NB4 (cell line): ENCODE measurements at places on chromosomes 11 and 22.
A peak's percentile ranks its signal among the peaks of the same experiment; 100 is the strongest.

GRCh38 chr22:26891429-26891828 lies 234.0 kb downstream of the MIAT start:
- DNase-seq, result no peak

DNA sequence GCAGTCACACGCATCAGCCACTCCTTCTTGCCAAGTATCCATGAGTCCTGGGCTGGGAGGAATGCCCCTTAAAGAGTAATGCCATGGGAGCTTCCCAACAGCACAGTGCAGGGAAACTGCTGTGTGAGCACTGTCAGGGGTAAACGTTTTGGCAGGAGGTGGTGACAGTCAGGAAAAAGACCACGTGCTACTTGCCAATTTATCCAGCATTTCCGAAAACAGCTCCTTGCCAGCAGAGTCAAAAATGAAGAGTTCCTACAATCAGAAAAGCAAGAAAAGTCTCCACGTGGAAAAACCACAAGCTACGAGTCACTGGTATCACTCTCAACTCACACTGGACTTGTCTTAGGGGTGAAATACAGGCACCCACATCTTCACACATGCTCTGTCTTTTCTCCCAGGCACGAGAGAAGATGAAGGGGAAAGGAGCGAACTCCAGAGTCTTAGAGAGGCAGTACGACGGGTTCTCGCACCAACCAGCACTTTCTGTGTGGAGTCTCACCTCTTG lies 9.9 kb downstream of the IFT27 start:
- no peak for DNase-seq

- DNase-seq, result no peak
Measured at GRCh38 chr11:126904520-126904919, 96.0 kb downstream of the KIRREL3 start.

GRCh38 chr11:115078461-115079438 lies 400.4 kb downstream of the NXPE2 start:
- DNase-seq, result no peak

DNA sequence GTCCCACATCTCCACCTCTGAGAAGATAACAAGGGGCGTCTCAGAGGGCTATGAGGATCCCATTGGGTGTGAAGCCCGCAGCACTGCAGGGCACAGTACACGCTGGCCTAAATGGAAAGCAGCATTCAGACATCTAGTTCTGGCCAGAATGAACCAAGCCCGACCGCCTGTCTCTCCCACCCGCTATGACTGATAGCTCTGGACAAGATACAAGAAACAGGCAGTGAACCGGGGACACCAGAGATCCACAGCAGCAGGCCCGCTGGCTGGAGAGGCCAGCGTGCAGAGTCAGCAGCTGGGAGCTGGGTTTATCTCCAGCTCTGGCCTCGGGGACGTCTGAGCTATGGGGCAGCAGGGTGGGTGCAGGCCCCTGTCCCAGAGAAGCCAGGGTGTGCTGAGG lies 9.6 kb downstream of the CERK start:
- no peak for DNase-seq

- DNase-seq, result no peak
Measured at GRCh38 chr11:57874981-57875380, 113.4 kb downstream of the CTNND1 start.

DNA sequence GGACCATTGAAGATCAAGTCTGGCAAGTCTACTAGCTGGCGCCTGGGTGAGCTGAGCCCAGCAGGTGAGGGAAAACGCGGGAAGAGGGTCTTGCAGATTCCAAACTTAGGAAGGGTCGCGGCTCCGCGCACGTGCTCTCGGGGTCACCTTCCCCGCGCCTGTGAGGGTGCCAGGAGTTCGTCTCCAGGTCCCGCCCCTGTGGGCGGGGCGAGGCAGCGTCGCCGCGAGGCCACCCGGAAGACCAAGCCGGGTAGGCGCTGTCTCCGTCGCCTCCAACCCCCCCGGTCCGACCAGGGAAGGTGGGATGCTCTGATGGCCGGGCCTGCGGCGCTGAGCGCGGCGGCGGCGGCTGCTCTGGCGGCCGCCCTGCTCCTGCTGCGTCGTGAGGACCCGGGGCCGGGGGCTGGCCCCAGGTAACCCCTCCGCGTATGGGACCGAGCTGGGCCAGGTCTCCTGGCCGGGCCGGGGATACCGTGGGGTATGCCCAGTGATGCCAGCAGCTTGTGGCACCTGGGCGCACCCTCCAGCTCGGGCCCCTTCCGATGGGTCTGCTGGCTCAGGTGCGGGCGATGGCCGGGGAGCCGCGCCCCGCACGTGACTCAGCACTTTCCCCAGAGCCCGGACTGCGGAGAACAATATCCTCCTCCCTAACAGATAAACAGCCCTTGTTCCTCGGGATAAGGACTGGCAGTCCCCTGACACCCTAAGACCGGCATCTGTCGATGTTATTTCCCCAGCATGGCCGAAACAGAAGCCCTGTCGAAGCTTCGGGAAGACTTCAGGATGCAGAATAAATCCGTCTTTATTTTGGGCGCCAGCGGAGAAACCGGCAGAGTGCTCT lies at the start of gene HTATIP2:
HTATIP2 (plus strand) TSS at position 215 of the 841 bp plus-strand sequence; CDS start at position 739, 524 bp downstream.
- peak; percentile 57 for DNase-seq

DNA sequence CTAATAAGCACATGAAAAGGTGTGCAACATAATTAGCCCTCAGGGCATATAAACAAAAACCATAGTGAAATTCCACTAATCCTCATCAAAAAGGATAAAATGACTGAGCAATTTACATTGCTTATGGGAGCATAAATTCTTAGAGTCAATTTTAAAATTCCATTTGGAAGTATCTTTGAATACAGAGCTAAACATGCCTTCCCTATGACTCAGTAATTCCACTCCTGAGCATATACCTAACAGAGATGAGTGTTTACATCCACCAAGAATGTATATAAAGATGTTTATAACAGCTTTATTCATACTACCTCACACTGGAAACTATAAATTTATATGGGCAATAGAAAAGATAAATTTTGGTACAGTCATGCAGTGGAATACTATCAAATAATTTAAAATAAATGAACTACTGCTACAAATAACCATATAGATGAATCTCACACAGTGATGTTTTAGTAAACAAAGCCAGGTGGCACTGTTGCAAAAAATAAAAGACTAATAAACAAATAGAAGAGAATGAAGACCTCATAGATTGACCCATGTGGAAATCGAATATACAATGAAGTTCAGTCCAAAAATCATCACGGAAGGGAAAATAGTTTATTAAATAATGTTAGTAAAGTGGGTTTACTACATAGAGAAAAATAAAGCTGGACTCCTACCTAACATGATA lies 8.2 kb upstream of the OR2D2 start:
- DNase-seq, result no peak

DNA sequence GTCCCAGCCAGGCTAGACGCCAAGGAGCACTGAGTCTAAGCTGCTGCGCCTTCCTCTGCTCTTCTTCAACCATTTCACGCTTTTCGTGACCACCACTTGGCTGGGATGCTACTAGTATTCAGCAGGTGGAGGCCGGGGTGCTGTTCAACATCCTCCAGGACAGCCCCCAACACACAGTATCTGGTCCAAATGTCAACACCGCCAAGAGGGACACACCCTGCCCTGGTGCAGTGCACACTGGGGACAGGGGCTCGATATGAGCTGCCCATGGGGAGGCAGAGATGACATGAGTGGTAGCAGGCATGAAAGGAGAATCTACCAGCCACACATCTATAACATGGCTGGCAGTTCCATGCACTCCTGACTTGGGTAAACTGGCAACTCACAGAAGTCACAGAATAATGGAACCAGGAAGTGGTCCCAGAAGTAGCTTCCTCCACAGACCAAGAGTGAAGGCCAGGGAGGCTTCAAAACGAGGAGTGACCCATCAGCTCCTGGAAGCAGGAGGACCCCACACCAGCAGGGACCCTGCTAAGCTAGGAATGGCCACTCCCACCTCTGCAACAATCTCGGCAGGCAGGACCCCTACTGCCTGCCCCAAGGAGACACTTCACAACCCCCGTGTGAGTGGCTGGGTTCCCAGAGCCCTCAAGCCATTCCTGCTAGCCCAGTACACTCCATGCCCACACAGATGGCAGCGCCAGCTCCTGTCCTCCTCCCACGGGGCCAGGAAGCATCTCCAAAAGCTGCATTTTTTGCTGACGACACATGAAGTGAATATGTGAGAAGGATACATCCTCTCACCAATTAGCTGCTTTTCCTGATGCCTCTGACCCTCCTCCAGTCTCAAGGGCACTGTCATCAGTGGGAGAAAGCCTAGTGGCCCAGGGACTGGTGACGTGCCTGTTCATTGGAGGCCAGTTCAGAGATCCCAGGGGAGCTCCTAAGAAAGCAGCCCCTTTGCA lies 78.8 kb downstream of the DGCR2 start:
- DNase-seq, result no peak

DNA sequence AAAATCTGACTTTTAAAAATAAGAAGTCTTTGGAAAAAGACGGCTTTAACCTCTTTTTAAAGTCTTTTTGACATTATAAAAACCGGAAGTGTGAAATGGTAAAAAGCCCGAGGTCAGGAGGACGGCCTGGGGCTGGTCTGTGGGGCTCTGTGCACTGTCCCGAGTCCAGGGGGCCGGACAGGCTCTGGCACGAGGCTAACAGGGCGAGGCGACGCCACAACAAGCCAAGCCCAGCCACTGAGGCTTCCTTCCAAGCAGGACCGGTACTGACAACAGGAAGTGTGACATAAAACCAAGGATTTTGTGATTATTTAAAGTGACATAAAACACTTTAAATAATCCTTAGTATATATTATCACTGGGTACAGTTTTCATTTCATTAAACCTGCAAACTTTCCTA lies 39.2 kb downstream of the BRD1 start:
- DNase-seq, result peak; percentile 57

GRCh38 chr11:1459219-1459575 lies 27.4 kb downstream of the MOB2 start:
- no peak for DNase-seq

GRCh38 chr22:31474743-31475142 lies 14.9 kb downstream of the EIF4ENIF1 start:
- DNase-seq, result no peak

GRCh38 chr22:35997438-35997837 lies 31.2 kb downstream of the RBFOX2 start:
- no peak for DNase-seq
